ENCODE measurements at places on chromosomes 7 and 10.

DNA sequence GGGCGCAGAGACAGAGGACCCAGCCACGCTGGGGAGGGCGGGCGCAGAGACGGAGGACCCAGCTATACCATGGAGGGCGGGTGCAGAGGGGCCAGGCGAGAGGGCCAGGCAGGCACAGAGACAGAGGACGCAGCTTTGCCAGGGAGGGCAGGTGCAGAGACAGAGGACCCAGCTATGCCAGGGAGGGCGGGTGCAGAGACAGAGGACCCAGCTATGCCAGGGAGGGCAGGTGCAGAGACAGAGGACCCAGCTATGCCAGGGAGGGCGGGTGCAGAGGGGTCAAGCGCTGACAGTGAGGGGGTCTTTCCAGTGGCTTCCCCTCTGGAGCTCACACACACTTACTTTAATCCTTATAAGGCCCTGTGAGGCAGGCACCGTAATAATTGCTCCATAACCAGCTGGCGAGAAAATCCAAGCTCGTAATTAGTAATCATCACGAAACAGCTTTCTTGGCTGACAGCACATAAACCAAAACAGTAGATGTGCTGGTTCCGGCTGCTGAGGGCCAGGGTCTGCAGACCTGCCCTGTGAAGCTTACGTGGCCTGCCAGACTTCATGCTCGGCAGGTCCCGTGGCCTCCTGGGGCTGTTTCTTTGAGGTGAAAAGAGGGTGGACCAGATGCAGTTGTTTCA, 137.2 kb downstream of the VIPR2 start:
- no peak for DNase-seq

GRCh38 chr10:102615361-102615760, 28.9 kb upstream of the TRIM8 start:
- no peak for DNase-seq

- no peak for DNase-seq
Observed at GRCh38 chr10:33566426-33566825, 232.0 kb upstream of the NRP1 start.

DNA sequence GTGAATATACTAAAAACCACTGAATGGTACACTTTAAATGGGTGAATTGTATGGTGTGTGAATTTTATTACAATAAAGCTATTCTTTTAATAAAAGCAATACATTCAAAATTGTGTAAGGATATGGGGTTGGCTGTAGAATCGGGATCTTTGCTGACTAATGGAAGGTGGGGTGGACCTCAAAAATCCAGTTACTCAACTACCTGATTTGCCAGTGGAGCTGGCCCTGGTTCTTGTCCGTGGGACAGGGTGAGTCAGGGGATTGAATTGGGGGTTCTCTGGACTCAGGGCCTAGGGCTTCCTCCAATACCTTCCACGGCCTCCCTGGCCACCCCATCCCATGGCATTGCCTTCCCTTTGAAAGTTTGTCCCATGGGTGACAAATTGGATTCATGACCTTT, 13.5 kb upstream of the RABGEF1 start:
- DNase-seq = no peak

- no peak for DNase-seq
Observed at GRCh38 chr7:31082447-31082846, 30.3 kb downstream of the ADCYAP1R1 start.

DNA sequence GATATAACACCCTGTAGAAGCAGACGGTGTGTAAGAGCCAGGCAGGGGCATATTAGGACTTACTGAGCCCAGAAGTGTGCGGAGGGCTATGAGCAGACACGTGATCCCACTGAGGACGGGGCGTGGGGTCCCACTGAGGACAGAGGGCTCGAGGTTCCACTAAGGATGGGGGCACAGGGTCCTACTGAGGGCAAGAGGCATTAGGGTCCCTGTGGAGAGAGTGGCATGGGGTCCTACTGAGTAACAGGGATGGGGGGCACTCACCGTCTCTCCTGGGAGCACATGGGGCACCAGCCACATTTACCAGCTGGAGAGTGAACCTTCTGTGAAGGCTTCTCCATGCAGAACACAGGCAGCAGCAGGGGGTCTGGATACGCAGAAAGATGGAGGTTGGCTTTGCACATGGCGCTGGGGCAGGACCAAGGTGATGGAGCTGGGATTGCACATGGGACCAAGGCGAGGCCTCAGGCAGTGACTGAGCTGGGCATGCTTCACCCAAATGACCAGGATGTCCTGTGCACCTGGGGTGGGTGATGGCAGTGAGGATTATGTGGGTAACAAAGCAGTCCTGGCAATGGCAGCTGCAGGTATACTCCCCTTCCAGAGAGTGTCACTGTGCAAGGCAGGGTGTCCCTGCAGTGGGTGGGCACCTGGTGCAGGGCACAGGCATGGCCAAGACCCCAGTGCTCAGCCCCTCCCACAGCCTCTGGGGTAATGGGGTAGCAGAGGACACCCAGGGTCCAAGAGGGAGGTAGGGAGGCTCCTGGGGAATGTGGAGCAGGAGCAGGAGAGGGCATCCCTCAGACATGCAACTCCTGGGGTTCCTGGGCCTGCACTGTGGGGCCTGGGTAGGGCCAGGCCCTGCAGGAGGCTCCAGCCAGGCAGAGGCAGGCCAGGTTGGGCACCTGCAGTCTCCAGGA, 278.1 kb downstream of the TCERG1L start:
- DNase-seq = no peak

GRCh38 chr7:4814433-4814832, 39.0 kb downstream of the AP5Z1 start:
- no peak for DNase-seq

DNA sequence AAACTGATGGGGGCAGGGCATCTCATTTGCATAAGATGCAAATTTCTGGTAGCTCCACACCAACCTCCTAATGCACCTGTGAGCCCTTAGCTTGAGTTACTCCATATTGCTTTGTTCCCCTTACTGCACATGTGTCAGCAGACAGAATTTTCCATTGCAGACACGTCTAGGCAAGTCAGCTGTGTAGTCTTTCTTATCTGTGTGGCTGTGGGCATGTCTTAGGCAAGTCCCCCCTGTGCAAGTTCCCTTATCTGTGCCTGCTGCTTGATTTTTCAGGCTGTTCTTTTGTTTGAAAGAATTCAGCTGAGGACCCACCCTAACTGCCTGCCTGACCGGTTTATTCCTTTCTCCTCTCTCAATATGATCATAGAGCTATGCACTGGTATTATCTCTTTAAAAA, 28.5 kb upstream of the TRIM24 start:
- DNase-seq = no peak

DNA sequence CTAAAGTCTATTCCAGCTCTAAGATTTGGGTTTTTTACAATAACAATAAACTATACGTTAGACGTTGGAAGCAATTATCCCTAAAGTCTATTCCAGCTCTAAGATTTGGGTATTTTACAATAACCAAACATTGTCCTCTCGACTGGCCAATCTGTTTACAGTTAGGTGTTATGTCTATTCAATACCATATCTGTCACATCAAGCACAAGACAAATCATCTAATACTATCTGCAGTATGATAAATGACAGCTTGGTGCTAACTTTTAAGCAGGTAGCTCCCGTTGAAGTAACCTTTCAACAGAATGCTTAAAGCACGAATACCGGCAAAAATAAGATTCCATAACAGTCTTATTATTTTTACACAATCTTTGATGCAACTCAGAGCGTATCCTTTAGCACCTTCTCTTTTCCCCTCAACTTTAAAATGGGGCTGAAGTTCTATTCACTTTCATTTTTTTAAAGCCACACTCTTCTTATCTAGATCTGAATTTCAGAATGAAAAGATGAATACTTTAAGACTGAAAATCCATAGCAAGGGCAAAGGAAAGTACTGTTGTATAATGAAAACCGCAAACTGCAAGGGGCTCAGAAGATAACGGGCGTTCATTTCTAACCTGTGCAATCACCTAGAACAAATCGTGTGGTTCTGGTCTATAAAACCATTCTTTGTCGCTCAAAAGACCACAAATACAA, 925 bp downstream of the H2AZ2 start:
- no peak for DNase-seq

DNA sequence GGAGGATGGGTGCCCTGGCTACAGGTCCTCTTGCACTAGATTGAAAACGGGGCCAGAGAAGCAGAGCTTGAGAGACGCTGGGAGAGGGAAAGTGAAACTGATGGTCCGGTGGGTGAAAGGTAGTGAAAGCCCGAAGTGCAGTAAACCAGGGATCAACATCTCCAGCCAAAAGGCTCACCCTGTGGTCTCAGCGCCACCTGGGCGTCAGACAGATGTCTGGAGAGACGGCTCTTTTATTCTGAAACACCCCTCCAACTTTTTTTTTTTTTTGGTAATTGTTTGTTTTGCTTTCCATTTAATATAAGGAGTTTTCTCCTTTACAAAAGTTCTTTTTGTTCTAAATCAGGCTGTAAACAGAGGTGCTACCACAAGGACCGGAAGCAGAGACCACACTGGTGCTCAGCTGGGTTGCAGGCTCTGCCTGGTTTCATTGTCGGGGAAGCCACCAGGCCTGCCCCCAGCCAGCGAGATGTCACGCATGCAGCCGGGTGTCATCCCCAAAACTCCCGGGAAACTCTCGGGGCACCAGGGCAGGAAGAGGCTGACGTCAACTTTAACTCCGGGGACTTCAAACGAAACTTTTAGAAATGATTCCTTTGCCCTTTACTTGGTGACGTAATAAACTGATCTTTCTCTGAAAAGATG, 11.2 kb downstream of the IL2RA start:
- DNase-seq = peak; percentile 9

GRCh38 chr7:128869944-128870285, 7.3 kb downstream of the ATP6V1F start:
- no peak for DNase-seq

- DNase-seq = no peak
Observed at GRCh38 chr7:134522601-134523000, 4.8 kb upstream of the AKR1B10 start.

DNA sequence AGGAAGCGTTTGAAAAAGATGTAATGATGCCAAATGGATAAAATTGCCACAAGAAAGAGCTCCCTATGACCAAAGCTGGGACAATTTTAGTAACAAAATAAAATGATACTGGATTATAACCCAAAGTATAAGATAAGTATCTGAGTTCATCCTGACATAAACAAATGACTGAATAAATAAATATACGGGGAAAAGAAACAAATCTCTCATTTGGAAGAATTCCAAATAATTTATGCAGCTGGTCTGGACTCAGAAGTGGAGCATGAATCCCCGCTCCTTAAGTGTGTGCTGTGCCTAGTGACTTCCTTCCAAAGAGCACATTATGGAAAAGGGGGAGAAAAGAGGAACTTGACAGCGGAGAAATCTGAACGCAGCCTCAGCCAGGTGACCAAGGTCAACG, 186.2 kb downstream of the RAMP3 start:
- DNase-seq = no peak

DNA sequence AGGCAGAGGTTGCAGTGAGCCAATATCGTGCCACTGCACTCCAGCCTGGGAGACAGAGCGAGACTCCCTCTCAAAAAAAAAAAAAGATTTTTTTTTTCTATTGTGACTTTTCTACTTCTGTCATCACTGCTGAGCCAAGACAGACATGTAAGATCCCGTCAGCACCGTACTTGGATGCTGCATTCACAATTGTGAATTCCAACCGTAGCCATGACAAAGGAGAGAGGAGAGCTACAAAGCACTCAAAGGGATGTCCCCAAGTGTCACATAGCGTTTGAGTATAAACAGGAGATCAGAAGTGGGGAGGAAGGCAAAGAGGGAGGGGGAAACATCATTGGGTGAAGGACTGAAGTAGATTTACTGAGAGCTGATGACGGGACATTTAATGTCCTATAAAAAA, 144.2 kb downstream of the PRPF18 start:
- DNase-seq = no peak

- peak; percentile 83 for DNase-seq
Observed at GRCh38 chr10:4807761-4808507, 18.1 kb upstream of the AKR1E2 start.

- no peak for DNase-seq
Observed at GRCh38 chr7:121714559-121715303, 158.2 kb upstream of the PTPRZ1 start.

DNA sequence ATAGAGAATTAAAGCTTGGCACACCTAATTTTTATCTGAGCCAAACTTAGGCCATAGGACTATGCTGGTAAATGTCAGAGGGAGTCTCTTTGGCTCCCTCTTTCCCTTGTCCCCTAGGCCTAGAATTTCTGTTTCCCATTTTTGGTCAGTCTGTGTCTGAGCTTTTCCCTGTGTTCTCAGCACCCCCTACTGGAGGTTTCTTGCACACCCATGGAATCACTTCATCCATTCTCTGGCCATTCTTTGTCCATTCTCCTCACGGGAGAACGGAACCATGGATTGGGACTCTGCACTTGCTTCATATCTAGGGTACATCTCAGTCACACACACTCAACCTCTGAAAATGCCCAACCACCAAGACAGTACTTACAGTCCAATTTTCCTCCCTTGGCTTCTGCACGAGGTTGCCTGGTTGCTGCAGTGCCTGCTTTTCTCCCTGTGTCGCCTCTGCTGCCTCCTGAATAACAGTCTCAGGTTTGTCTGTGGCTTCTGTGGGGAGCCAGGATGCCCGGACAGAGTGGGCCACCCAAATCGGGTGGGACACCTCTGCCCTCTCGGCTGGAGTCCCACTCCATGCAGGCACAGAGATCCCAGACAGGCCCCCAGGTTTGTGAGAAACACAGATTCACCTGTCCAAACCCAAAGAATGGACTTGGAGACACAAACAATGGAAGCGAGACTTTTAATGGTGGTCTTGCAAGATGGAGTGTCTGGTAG, 35.1 kb upstream of the DNAH11 start:
- DNase-seq = peak; percentile 23

DNA sequence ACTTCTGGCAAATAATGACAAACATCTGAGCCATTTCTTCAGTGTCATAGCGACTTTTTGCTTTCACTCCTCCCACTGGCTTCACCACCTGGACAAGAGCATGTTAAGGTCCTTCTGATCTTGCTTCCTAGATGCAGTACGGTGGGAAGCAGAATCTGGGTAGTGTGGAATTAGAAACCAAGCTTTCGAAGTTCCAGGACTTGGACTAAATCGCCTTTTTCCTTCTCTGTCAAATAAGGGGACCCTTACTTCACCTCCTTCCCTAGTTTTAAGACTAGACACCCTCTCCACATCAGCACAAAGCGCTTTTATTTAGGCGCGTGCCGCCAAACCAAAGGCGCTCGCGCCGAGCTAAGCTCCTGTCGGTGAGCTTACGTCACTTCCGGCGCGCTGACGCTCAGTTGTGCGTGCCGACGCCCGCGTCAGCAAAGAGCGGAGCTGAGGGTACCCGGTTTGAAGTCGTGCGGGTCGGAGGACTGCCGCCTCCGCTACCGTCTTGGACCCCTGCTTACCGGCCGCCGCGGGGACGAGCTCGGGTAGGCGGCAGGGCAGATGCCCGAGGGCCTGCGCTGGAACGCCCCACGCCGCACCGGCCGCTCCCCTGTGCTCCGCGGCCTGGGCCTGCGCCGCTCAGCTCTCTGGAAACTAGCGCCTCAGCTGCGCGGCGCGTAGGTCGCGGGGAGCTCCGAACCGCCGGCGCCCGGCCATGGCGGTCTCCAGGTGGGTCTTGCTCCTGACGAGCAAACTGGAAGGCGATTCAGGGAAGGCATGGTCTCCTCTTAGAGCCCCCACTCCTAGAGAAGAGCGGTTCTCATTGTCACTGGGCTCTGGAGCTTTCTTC, at the start of gene BTAF1:
Gene BTAF1 (plus strand): TSS at position 400 of the 841 bp plus-strand sequence. CDS start 307 bp downstream, at position 707.
- peak; percentile 72 for DNase-seq

GRCh38 chr7:38282081-38282480, 8.6 kb upstream of the TARP start:
- DNase-seq = no peak

Measured in kidney glomerular epithelial cell (primary cell).